G401 (cell line): ENCODE measurements at places on chromosomes 5 and 9. TPM values are rescaled to one million over a fixed set of nuclear protein-coding genes. Genes with fewer than 3 reads are reported as not detected.

FGF10 gene
- not detected in 2 replicates for total RNA-seq

GRCh38 chr9:33742519-33742918 lies 52.8 kb upstream of the PRSS3 start:
- DNase-seq = no peak

SAXO1 gene
- not detected in 2 replicates for total RNA-seq

- DNase-seq = no peak
Measured at GRCh38 chr9:134179918-134180785, 15.8 kb upstream of the RNU6ATAC start.

DNA sequence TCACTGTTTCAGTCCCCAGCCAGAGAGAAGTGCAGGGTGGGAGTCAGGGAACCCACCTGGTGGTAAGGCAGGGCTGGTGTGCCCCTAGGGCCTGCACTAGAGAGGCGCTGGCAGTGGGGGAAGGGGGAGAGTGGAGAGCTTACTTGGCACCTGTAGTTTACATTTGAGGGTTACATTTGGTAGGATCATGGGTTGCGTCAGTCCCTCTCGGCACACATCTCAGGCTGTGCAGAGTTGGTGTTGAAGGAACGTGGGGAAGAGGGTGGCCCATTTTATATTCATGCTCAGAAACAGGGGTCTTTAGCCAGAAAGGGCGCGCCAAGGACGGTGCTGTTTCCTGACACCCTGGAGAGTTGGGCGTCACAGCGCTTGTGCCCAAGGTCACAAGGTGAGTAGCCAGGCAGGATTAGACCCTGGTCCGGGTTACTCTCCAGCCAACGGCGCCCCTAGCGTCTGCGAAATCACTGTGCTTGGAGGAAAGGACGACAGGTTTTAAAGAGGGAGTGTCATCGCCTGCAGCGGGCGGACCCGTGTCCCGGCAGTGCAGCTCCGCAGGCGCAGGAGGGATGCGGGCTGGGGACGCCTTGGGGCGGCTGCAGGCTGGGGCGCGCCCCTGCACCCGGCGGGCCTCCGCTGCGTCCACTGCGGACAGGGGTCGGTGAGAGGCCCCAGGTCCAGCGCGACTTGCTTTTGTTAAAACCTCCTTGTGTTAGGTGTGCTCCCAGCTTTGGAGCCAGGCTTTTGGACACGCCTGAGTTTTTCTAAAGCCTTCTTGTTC lies 272.6 kb downstream of the FANCC start:
- no peak for DNase-seq

DNA sequence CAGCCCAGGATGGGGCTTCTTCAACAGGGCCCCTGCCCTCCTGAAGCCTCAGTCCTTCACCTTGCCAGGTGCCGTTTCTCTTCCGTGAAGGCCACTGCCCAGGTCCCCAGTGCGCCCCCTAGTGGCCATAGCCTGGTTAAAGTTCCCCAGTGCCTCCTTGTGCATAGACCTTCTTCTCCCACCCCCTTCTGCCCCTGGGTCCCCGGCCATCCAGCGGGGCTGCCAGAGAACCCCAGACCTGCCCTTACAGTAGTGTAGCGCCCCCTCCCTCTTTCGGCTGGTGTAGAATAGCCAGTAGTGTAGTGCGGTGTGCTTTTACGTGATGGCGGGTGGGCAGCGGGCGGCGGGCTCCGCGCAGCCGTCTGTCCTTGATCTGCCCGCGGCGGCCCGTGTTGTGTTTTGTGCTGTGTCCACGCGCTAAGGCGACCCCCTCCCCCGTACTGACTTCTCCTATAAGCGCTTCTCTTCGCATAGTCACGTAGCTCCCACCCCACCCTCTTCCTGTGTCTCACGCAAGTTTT lies 23.6 kb downstream of the PCDHGC5 start:
- DNase-seq = peak; percentile 80

GRCh38 chr5:158838781-158839180 lies 260.9 kb downstream of the EBF1 start:
- no peak for DNase-seq
